ENCODE measurements at places on chromosomes 1 and 21.

DNA sequence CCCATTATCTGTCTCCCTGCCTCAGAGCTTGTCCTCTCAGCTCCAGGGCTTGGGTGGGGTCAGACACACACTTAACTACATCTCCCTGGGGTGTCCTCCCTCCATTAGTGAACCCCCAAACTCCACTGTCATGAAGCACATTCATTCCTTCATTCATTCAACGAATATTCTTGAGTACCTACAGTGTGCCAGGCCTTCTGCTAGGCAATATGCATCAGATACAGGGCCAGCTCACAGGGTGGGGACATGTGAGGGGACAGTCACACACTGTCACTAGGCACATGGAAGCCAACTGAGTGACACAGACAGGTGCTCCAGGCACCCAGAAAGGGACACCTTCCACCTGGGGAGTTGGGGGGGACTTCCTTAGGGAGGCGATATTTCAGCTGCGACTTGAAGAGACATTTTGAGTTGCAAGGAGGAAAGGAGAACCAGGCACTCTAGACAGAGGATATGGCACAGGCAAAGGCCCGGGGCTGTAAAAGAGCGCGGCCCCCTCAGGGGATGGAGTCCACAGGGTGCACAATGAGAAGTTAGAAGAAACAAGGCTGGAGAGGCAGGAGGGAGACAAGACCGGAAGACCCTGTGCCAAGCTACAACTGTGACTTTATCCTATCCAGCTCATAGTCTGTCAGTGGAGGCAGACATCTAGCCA, 8.7 kb upstream of the S100A8 start:
- no peak for DNase-seq

DNA sequence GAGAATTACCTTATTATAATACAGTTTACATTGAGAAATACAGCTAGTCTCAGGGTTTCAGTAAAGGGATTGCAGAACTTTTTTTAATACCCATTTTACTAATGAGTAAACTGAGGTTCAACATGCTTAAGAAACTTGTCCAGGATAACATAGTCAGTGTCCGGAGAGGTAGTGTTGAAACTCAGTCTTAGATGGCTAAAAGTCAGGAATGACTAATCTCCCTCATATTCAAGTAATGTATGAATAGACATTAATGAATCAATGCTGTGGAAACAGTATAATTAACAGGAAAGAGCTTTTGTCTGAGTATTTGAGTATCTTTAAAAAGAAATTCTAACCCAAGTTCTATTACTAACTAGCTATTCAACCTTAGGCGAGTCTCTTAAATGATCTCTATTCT, 397.6 kb downstream of the PLA2G4A start:
- DNase-seq: no peak

DNA sequence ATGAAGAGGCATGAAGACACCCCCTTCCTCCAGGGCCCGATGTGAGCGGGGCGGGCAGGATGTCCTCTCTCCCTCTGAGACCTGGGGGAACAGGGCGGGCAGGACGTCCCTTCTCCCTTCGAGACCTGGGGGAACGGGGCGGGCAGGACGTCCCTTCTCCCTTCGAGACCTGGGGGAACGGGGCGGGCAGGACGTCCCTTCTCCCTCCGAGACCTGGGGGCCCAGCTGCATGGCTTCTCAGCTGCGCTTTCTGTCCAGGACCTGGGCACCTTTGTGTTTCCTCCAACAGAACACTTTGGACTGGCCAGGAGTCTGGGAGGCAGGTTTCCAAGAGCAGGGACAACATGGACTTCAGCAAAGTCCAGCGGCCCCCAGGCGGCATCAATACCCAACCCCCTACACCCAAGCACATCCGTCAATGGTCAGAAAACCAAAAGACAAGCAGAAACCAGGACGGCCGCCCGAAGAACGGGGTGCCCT, 30.8 kb upstream of the ADARB1 start:
- no peak for DNase-seq

DNA sequence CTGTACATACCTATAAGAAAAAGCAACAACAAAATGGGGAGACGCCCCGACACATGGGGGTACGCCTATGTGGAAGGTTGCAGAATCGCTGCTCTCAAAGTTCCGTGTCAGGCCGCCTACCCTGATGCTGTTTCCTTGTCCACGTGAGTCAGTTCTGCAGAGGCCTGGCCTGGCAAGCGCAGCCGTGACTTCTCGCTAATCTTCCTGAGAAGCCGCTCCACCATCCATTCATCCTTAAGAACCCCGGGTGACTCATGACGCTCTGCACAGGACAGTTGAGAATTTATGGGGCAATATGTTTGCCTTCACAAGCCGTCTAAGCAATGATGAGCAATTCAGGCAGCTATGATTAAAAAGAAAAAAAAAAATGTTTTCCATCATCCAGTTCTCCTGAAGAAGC, 122.3 kb upstream of the TMPRSS2 start:
- no peak for DNase-seq

DNA sequence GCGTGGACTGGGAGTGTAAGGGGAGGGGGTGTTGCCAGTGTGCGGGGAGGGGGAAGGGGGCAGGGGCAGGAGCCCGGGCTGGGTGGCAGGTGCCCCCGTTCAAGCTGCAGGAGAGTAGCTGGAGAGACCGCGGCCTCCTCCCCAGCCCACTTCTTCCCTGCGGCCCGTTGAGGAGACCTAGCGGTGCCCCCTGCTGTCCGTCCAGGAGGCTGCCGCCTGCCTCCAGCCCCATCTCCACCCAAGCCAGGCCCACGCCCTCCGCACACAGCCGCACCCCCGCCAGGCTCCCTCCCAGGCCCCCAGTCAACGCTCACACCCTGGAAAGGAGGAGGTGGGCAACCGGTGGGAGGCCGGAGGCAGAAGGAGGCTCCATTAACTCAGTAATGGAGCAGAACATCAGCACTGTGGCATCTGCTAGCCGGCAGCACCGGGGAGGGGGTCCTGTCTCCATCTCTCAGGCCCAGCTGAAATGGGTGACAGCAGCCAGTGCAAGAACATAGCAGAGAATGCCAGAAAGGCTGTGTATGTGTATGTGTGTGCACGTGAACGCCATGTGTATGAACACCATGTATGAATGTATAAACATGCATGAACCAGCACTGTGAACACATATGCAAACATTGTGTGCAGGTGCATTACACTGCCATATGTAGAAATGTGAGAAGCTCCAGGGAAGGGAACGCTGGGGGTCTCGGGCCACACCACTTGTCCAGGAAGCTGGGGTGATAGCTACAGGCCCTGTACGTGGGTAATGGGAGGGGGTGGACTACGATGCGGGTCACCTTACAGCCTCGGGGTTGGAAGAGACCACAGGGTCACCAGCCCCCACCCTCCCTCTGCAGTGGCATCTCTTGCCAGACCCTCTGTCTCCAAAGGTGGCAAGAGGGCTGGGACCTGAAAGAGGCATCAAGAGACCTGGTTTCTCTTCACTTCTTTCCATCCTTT, 84.6 kb downstream of the SYT2 start:
- peak; percentile 44 for DNase-seq

DNA sequence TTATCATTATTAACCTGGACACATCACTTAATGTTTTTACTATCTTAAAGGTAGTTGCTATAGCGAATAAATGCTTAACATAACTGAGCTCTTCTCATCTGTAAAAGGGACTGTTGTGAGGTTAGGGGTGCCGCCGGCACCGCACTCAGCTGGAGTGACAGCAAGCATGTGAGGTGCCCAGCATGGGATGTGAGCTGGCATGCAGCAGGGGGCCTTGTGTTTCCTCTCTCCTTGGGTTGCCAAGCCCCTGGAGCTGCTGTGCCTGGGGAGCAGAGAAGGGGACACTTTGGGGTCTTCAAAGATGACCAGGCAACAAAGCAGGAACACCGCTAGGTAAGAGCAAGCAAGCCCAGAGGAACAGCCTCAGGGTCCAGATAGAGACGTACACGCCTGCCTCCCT, 2.1 kb upstream of the ZC3H12A start:
- DNase-seq: no peak

DNA sequence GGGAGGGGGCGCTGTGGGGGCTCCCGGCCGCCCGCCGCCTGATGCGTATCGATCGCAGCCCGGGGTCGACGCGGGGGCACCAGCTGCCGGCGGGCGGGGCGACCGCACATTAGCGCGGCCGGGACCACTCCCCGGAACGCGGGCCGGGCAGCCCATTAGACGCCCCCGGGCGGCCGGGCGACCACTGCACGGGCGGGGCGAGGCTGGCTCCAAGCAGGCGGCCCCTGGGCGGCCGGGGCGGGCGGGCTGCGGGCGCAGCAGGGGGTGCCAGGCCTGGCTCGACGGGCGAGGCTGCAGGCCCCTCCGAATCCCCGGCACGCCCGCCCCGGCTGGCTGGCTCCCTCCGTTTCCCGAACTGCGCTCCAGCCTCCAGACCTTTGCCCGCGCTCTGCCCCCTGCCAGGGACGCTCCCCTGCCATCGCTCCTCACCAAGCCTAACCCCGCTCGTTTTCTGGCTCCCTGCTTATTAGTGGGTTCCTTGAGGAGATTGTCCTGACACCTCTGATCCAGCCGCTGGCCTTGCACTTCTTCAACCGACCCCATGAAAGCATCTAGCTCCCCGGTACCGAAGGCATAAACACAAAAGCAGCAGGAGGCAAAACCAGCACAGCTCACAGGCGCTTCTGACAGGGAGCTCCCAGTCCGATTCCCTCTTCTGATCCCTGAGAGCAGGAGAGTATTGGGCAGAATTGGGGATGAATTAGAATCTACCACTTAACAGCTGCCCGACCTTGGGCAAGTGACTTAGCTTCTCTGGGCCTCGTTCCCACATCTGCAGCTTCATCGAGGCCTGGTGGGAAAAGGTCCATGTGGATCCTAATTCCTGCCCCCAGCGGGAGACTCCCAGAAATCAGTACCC, 92.6 kb upstream of the CASZ1 start:
- no peak for DNase-seq

DNA sequence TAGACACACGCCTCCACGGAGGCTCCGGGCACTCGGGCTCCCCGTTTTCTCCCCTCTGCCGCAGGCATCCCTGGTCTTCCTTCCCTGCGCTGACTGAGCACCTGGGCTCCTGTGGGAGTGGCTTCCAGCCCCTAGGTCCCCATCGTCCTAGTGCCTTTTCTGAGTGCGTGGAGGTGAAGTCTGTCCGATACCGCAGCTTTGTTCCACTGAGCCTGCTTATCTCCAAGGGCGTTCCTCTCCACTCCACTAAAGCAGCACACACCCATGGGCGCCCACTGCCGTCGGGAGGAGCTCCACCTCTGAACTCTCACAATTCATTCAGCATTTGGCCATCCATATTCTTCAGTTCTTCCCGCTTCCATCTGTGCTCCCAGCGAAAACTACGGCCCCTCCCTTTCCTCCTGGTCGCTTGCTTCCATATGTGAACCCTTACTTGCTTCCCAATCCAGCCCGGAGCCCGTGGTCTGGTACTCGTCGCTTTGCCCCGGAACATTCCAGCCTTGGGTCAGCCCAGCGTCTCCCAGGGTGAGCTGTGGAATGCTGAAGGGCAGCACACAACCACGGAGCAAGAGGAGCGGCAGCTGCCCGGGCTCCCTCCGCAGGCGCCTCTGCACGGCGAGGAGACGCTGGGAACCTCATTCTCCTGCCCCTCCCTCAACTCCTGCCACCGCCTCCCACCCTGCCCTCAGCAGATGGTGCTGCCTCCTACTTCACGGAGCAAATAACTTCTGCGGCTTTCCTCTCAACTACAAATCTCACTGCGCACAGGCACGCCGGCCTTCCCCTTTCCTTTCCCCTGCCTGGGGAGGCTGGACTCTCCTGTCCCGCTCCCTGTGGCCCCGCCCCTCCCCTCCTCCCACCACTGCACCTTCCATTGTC, 27.5 kb downstream of the ATP8B2 start:
- DNase-seq: peak; percentile 48

- DNase-seq: no peak
Observed at GRCh38 chr1:109620401-109620791, 759 bp downstream of the AMPD2 start.

DNA sequence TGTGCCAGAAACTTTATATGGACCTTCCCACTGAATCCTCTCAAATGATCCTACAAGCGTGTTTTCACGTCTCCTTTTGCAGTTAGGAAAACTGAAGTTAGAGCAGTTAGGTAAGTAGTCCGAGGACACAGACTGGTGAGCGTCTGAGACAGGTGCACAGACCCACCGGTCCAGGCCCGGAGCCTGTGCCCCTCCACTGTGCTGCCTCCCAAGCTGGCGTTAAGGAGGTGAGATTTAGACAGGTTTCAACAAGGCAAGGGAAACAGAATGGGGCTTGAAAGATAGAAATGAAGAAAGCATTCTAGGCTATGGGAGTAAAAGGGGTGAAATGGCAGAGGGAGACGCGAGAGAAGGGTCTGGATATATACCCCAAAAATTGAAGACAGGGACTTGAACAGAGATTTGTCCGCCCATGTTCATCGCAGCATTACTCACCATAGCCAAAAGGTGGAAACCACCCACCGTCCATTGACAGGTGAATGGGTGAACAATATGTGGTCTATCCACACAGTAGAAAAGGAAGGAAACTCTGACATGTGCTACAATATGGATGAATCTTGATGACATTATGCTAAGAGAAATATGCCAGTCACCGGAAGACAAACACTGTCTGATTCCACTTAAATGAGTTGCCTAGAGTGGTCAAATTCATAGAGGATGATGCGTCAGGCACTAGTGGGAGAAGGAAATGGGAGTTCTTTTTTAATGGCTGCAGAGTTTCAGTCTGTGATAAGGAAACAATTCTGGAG, 15.7 kb upstream of the PKP1 start:
- no peak for DNase-seq

GRCh38 chr1:115666702-115667101, 24.9 kb downstream of the VANGL1 start:
- DNase-seq: no peak

DNA sequence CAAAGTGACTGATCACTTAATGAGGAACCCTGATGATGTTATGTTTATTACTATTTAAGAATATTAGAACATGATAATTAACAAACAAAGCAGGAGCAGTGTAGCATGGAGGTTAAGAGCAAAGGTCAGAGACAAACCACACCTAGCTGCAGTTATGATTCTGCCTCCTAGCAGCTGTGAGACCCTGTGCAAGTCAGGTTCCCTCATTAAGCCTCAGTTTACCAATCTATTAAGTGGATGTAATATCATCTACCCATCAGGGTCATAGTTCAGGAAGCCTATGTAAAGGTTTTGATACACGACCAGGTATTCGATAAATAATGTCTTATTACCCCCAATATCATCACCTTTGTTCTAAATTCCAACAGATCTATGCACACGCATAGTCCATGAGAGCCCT, 32.0 kb downstream of the DUSP10 start:
- DNase-seq: no peak

DNA sequence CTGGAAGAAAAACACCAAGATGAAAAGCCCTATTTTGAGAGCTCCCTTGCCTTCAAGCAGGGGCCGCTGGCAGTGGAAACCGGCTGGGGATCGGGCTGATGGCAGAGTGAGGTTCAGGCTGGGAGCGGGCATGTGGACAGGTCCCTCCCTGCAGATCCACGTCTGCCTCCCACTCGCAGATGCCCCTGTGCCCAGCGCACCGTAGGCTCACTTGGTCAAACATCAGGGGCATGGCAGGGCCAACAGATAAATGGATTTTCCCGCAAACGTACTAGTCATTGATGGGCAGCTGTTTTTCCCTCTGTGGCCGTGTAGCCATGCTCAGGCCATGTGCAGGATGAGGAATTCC, 6.6 kb upstream of the C1orf174 start:
- no peak for DNase-seq

DNA sequence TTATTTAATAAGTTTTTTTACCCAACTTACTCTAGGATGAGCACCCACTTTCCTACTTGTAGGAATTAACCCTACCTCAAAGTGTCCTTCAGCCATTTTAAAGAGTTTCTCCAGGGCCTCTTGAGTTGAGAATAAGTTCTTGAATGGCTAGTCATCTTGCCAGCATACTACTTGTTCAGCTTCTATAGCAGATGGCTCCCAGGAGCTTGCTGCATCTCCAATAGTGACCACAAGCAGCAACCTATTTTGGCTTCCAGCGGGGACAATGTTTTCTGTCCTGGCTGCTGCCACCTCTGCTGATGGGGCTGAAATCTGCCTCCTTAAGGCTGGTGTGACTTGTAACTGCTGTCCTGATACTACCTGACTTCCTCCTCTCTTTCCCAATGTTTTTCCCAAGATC, 20.8 kb upstream of the PIK3R3 start:
- no peak for DNase-seq

All from CD4-positive, alpha-beta T cell treated with Interleukin-2 at 100 ng/mL for 4 hours (primary cell).